Activated CD8-positive, alpha-beta memory T cell treated with anti-CD3 and anti-CD28 coated beads, Interleukin-2, amount 50 U/mL, for 48 hours (primary cell): ENCODE measurements at places on chromosomes 4 and X.

DNA sequence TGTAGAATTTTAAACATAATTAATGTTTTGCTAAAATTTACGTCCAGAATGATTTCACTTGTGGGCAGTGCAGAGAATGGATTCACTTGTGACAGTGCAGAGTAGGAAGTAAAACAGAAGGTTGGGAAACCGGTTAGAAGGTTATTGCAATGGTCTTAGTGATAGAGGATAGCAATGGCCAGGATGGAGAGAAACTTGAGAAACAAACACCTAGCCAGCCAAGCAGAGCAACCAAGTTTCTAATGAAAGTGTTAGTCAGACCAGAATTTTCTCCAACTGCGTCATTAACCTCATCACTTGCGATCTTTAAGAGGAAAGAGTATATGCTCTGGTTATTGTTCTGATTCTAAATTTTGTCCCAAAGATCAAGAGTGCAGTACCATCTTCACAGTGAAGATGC, 50.0 kb upstream of the TBC1D9 start:
- DNase-seq, result no peak

GRCh38 chrX:124719060-124719459, 372.7 kb downstream of the SH2D1A start:
- no peak for DNase-seq

DNA sequence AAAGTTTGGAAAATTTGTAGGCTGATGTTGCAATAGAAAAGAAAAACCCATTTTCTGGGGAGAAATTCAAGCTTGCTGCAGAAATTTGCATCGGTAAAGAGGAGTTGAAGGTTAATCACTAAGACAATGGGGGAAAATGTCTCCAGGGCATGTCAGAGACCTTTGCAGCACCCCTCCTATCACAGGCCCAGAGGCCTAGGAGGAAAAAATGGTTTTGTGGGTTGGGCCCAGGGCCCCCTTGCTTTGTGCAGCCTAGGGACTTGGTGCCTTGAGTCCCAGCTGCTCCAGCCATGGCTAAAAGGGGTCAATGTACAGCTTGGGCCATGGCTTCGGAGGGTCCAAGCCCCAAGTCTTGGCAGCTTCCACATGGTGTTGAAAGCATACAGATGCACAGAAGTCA, 17.8 kb downstream of the TMSB15A start:
- no peak for DNase-seq

DNA sequence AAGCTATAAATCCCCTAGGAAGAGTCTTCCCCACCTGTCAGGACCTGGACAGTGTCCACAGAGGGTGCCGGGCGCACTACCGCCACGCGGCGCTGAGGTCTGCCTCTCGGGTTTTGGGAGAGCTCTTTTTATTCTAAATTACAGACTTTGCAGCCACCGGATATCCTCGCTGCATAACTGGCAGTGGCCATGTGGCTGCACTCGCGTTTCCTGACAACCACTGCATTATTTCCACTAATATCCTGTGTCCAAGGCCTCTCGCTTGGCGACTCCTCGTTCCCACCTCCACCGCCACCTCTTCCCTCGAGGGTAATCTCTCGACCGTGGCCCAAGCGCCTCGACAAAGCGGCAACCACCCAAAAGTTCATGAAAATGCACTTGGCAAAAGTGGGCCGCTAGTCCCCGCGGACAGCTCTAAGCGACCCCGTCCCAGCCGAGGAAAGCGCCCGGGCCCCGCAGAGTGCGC, 512 bp upstream of the TMEM131L start:
- DNase-seq, result no peak

DNA sequence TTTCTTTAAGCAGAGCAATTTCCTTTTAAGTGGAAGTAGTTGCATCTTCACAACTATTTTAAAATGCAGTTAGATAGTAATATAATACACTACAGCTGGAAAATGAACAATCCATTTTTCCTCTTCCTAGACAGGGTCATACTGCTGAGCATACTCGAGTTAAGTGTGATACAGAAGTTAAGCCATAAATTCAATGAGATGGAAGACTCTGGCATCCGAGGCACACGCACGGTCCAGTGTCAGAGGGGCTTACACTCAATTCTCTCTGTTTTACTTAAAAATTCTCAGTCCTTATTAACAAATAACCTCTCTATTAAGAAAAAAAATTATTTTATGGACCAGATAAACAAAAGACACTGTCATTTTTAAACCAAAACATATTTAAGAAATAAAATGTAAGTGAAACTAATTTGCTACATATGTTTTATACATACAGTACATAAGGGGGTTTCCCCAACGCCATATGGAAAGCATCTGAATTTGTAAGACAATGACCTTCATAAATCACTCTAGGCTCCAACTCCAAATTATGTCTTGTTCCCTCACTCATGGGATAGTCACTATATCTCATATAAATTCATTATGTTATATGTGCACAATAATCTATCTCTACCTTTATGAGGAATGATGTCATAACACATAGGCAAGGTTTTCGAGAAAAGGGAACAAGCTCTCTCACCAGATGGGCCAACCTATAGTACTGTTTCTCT, 315.3 kb downstream of the PAPSS1 start:
- DNase-seq, result no peak

DNA sequence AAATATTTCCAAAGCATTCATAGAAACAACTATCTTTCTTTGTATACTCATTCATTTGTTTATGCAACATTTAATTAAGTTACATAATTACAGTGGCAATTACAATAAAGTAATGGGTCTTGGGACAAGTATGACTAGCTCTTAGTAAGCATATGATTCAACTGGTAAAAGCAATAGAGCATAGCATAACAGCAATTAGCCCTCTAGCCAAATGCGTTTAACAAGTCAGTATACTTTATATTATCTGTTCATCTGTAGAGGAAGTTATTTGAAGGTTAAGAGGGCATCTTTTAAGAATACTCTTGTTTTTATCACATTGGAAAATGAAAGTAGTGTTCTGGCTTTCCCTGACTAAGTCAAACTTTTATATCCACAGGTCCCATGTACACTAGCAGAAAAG, 198.1 kb upstream of the UGT8 start:
- DNase-seq, result no peak

DNA sequence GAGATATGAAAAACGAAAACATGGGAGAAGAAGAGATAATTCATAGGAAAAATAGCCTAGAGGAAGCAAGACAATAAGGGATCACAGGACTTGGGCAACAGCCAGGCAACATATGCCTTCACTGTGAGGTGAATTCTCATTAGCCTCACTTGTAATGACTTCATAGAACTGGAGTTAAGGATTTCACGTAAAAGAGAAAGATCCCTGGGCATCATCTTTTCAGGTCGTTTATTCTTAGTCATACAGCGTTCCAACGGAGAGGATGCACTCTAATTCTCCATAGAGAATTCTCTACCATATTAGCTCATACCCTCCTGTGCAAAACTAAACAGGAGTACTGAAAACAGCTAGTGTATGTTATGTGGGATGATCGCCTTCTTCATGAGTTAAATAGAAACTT, 1.4 kb downstream of the PRKG2 start:
- DNase-seq, result no peak

DNA sequence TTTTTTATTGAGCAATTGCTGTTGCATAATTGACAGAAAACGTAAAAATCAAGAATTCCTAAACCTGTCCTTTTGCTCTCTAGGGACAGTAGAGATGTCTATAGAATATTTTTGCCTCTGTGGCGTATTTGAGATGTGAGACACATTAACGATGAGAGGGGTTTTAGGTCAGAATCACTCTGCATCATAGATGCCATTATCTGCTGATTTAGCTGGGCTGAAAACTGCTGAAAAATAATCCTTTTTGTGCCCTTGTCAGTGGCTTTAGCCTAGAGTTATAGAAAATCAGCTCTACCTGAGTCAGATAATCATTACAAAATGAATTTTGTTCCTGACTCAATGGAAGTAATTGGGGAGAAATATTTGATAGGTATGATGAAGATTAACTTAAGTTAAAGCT, 767.8 kb upstream of the TENM3 start:
- DNase-seq, result no peak

DNA sequence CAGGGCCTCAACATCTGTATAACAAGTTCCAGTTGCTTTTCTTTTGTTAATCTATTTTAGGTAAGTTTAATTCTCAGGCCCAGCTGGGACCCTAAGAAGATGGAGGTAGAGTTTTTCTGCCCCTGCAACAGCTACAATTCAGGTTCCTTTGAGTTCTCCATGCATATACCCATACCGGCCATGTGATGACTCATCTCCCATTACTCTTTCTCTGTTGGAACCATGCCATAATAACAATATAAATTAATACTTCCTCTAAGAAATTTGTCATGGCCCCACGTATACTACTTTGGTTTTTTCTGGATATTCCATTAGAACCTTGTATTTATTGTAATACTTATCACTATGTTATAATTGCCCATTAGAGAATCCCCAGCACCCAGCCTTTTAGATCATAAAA, 1.3 kb upstream of the INTU start:
- DNase-seq, result no peak
